ENCODE measurements at places on chromosomes 6 and 20.

DNA sequence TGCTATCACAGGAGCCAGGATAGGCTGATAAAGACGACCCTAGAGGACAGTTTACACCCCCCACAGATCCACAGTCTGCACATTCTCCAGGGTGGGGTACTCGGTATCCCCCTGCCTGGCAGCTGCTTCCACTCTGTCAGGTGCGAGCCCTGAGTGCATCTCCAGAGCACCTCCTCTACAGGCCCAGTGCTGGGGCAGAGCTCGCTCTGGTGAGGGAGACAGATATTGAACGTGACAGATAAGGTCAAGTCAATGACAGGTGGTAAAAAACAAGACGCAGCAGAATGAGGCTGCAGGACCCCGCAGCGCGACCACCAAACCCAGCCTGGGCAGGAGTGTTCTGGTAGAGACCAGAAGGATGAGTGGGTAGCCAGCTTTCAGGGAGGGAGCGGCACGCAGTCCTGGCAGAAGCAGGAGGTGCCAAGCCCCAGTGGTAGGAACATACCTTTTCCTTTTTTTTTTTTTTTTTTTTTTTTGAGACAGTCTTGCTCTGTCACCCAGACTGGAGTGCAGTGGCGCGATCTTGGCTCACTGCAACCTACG is 12.4 kb upstream of the MYL9 start:
- DNase-seq: no peak

- DNase-seq: no peak
Measured at GRCh38 chr20:44404204-44405181, 49.0 kb downstream of the HNF4A start.

DNA sequence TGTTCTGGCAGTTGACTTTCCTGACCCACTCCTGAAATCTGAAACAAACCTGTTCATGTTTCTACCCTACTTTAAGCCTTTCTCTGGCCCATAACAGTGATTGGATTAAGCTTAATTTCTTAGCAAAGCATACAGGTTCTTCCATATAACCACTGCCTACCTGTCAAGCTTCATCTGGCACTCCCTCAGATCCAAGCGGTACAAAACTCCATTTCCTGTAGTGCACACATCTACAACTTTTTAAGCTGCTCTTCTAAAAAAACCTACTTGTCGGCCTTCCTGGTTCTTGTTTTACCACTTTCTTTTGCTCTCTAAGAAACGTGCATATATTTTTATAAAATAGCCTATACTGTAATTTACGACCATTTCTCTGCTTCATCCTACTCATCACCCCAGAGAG is 916 bp upstream of the PPP1R11 start:
- no peak for DNase-seq

- DNase-seq: no peak
Measured at GRCh38 chr6:33935439-33936080, 131.8 kb upstream of the MLN start.

GRCh38 chr6:50843842-50844241 is 25.2 kb downstream of the TFAP2B start:
- no peak for DNase-seq

DNA sequence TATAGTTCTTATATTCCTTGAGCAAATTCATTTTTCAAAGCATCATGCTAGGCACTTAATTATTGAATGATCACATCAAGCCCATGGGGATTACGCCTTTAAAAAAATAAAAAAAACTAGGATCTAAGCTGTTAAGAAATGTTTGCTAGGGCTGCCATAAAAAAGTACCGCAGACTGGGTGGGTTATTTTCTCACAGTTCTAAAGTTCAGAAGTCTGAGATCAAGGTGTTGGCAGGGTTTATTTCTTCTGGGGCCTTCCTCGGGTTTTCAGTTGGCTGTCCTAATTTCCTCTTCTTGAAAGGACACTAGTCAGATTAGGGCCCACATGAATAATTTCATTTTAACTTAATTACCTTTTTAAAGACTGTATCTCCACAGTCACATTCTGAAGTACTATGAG is 165.6 kb upstream of the RIMS1 start:
- DNase-seq: no peak

- DNase-seq: peak; percentile 82
Measured at GRCh38 chr6:31541059-31541657, 645 bp downstream of the DDX39B start.

DNA sequence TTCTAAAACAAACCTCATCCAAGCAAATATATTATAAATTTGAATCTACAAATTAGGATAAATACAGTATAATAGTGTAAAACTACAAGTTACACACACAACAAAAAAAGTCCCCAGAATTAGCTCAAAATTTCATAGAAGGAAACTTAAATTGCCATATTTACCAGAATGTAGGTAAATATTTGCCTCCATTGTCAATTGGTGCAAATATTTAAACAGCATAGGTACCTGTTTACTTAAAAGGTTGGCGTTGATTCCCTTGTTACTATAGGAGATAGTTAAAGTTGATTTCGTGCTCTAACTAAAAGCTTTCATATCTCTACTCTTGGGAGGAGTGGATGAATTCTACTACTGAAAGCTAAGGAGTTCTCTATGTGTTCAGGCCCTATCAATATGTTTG is 111.6 kb upstream of the TENT5A start:
- DNase-seq: no peak

GRCh38 chr6:259901-260508 is 32.3 kb upstream of the DUSP22 start:
- DNase-seq: peak; percentile 17

DNA sequence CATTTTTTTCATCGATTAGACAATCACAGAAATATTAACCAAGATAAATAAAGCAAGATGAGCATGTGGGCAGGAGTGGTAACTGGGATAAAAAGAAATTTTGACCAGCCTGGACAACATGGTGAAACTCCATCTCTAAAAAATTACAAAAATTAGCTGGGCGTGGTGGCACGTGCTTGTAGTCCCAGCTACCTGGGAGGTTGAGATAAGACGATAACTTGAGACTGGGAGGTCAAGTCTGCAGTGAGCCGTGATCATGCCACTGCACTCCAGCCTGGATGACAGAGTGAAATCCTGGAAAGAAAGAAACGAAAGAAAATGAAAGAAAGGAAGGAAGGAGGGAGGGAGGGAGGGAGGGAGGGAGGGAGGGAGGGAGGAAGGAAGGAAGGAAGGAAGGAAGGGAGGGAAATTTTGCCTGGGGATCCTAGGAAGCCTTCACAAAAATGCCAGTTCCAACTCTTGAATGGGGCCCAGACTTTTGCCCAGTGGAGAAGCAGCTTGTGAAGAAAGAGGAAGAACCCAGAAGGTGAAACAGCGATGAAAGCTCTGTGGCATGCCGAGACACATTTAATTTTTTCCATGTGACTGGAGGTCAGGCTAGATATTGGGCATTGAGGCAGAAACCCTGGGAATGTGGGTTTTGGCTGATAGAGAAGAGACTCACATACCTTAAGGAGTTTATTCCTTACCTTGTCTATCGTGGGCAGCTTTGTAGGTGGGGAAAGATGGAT is 20.3 kb downstream of the CCDC170 start:
- no peak for DNase-seq

DNA sequence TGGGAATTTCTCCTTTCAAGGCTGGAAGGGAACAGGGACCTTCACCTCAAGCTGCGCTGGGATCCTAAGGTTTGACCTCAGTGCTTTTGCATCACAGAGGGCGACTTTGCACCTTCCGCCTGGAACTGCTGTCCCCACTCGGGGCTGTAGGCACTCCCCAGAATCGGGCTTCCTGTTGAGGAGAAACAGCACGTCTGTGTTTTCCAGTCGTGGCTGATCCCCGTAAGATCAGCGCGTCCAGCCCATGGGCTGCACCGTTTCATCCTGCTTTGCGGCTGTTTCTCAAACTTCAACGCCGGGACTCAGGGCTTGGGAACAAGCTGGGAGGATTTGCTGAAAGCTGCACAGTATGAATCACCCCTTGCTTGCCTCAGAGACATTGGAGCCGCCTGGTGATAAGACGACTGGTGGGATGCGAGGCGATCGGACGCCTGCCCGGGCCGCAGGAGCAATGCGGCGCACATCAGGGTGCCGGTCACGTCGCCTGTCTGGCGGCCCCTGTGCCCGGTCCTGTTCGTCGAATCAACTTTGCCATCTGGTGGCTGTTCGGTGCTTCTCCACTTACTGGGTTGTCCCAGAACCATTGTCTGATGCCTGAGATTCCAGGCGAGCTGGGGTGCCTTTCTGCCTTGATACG is 53.6 kb upstream of the FRMD1 start:
- no peak for DNase-seq

- no peak for DNase-seq
Measured at GRCh38 chr6:35024551-35025054, 116.5 kb downstream of the TCP11 start.

DNA sequence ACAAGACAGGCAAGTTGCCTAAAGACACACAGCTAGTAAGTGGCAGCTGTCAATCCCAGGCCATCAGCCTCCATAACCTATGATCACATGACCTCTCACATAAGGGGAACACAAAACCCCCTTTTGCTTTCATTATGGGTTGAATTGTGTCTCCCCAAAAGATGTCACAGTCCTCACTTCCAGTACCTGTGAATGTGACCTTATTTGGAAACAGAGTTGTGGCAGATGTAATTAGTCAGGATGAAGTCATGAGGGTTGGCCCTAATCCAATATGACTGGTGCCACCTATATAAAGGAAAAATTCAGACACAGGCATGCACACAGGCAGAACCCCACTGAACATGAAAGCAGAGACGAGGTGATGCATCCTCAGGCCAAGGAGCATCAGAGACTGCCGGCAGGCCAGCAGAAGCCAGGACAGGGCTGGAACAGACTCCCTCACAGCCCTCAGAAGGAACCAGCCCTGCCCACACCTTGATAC is 33.6 kb downstream of the GFOD1 start:
- DNase-seq: peak; percentile 41

DNA sequence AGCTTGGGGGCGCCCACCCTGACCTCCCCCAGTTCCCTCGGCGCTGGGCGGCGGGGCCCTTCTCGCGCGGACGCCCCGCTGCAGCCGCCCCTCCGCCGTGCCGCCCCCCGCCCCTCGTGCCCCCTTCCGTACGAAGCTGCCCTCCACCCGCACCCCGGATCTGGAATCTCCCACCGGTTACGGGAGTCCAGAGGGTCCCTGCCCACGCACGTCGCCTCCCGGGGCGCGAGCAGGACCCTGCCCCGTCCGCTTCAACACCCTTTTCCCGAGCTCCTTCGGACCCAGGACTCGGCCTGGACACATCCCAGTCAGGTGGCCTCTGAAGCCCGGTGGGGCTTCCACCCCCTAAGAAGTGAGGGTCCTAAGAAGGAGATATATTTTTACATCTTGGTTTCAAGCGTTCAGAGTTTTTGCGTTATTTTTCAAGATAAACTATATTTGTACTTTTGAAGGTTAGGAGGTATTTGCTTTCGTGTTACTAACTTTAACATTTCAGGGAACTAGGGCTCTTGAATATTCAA is 506 bp downstream of the ARFGAP1 start:
- no peak for DNase-seq

All from CD4-positive, alpha-beta T cell treated with Interleukin-15 for 4 hours (primary cell).